ENCODE measurements at places on chromosomes 2 and 18.

- no peak for DNase-seq
Measured at GRCh38 chr2:85395912-85396475, 14.2 kb downstream of the CAPG start.

DNA sequence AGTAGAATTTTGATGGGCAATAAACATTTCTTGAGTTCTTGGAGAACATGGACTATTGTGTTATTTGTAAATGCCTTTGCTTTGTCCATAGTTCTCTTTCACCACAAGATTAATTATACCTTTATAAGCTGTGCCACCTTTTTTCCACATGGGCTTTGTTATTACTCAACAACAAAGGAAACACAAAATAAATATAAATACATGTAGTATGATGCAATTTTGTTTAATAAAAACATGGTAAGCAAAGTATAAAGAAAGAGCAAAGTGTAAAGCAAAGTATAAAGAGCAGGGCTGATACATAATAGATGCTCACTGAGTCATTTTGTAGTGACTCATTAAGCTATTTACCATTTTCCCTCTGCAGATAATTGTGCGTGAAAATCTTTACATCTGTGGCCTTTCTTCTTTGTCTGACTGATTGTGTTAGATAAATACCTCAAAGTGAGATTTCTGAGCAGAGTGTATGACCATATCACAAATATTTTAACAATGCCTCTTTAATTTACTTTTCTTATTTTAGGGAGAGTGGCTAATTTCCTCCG is 80.9 kb downstream of the CERS6 start:
- no peak for DNase-seq

GRCh38 chr2:65292461-65293011 is 64.9 kb downstream of the ACTR2 start:
- DNase-seq = no peak

- no peak for DNase-seq
Measured at GRCh38 chr2:202387608-202388342, 11.6 kb downstream of the BMPR2 start.

DNA sequence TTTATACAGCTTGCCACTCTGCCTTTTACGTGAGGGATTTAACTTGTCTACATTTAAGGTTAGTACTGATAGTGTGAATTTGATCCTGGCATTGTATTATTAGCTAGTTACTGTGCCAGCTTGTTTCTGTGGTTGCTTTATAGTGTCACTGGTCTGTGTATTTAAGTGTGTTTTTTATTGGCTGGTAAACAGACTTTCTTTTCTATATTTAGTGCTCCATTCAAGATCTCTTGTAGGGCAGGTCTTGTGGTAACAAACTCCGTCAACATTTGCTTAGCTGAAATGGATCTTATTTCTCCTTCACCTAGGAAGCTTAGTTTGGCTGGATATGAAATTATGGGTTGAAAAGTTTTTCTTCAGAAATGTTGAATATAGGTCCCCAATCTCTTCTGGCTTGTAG is 1971.0 kb upstream of the LRRTM1 start:
- no peak for DNase-seq

- no peak for DNase-seq
Measured at GRCh38 chr2:218362606-218363005, 5.9 kb downstream of the CATIP start.

DNA sequence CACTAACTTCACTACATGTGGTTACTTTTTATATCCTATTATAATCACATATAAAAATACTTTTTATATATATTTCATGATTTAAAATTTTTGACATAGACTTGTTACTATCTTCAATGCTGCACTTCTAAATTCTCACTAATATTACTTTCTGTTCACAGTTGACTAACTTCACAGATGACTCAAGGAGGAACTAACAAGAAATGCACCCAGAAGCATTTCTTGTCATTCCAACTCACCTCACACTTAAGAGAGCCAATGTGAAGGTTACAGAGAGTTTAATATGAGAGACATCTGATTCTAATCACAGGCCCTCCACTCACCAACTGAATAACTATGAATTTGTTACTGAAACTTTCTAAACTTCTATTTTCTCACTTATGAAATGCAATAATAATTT is 399.8 kb upstream of the SLC8A1 start:
- DNase-seq = no peak

GRCh38 chr2:129483366-129483765 is 496.1 kb upstream of the RAB6C start:
- DNase-seq = no peak

GRCh38 chr2:44130441-44130840 is 38.2 kb upstream of the PPM1B start:
- DNase-seq = no peak

GRCh38 chr2:207184348-207184747 is 18.6 kb upstream of the KLF7 start:
- DNase-seq = no peak

DNA sequence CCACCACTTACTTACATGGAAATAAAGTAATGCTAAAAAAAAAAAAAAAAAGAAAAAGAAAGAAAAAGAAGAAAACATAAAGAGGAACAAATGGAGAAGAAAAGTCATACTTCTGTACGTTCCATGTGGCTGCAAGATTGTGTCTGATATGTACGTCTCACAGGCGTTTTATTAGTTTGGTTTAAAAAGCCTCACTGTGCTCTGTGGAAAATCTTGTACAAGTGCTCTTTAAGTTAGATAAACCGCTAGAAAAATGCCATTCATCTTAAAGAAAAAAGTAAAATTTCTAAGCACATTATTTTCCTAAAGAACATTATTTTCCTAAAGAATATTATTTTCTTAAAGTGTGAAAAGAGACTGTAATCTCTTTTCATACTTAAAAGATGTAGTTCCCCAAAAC is 165.1 kb downstream of the ZNF521 start:
- DNase-seq = no peak

DNA sequence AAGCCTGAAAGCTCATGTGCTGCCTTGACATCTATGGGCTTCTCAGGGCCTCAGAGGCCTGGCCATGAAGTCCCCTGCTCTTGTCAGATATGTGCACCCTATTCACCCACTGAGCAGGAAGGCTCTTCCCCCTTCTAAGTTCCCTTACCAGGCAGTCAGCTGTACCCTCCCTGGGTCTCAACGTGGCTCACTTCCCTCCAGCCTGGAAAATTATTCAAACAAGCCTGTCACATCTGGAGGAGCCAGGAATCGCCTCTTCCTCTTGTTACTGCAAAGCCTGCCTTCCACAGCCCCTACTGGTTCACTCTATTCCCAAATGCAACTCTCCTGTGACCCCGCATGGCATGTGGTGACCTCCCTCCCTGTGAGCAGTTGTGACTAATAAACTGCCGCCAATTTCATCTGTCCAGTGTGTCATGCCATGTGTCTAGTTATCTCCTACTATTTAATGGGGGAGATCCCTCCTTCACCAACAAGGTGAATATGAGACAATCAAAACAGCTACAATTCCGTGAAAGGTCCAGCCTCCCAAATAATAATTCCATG is 8.4 kb upstream of the SERPINB8 start:
- DNase-seq = no peak

- DNase-seq = no peak
Measured at GRCh38 chr18:22703883-22704585, 229.1 kb upstream of the RBBP8 start.

GRCh38 chr18:31439807-31440325 is 7.7 kb upstream of the DSG3 start:
- DNase-seq = no peak

GRCh38 chr2:9897331-9897737 is 54.1 kb downstream of the TAF1B start:
- peak; percentile 21 for DNase-seq

DNA sequence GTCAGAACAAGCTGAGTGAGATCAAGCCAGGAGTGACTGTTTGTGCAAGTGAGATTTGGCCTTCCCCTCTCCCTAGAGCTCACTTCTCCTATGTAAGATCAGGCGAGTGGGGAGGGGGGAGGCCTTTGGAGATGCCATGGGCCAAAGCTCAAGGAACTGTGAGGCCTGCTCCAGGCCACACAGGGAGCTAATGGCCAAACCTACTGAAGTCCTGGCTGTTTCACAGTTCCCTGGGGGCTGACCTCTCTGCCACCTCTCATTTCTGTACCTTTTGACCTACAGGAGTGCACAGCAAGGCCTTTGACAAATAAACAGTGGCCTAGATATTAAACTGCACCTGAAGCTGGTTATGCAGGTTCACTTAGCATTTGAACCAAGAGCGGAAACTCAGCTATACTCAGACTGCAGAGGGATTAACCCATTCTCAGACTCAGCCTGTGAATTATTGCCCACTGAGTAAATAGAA is 235.0 kb upstream of the NT5C1B start:
- no peak for DNase-seq

DNA sequence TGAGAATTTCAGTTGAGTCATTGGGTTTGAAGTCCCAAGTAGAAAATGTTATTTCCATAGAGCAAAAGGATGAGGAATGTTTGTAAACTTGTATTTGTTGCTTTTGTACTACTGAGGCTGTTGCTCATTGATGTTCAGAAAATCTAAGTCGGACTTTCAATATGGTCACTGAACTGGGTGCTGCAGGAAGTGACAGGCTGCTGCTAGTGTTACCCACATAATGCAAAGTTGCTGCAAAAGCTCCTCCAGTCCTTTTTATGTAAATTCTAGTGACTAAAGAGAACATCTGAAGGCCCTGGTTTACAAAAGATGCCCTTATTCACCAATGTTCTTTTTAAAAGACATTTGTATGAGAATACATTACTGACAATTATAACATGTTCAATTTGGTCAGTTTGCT is 131.1 kb upstream of the FAM98A start:
- DNase-seq = no peak

GRCh38 chr2:7286120-7286519 is 368.9 kb downstream of the RNF144A start:
- DNase-seq = no peak

DNA sequence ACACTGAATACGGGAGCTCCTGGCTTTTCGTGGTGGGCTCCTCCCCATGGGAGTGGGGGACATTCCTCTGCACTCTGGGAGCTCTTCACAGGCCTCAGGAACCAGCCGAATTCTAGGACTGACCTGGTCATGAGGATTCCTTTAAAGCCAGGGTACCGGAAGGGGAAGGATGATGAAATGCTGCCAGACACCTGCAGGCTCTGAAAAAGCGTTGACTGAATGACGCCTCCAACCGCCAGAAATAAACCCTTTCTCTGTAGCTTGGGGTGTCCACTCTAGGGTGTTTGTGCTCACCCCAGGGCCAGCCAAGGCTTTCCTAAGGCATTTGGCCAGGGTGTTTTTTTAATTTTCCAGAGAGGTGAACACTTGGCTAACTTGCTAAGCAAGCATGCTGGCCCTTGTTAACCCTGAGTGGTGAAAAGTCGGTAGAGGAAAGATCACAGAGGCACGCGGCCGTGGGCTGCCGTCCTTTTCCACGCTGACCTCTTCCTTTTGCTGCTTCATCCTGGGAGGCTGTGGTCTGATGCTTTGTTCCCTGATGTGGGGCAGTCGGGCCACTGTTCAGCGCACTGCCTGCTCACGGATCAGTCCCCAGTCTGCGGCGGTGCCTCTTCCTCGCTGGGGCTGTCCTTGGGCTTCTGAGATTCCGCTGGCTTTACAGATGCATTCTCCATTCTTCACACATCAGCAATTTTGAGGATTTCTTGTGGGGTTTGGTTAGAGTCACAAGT is 32.0 kb downstream of the IMPA2 start:
- DNase-seq = no peak

DNA sequence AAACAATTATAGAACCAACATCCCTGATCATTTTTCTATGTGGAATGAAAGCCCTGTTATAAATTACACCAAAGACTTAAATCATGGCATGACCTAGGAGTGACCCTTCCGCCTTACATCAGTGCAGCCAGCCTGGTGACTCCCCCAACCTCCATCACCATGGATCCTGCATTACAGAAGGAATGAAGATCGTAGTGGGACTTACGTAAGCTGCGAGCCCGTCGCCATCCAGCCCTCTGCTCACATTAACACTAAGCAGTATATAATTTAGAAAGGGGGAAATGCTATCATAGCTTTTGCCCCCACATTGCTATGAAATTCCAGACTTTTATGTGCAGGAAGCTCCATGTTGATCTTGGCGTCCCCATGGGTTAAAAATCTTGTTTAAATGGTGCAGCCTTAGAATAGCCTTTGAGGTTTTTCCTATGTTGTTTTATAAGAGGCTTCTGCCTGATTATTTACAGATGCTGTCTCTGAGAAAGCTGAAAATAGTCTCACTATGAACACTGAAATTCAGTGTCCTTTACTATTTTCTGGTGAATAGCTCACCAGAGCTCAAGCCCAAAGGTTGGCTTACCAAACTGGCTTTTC is 76.3 kb downstream of the COLEC12 start:
- DNase-seq = no peak

- no peak for DNase-seq
Measured at GRCh38 chr2:138516030-138516704, 14.6 kb downstream of the SPOPL start.

DNA sequence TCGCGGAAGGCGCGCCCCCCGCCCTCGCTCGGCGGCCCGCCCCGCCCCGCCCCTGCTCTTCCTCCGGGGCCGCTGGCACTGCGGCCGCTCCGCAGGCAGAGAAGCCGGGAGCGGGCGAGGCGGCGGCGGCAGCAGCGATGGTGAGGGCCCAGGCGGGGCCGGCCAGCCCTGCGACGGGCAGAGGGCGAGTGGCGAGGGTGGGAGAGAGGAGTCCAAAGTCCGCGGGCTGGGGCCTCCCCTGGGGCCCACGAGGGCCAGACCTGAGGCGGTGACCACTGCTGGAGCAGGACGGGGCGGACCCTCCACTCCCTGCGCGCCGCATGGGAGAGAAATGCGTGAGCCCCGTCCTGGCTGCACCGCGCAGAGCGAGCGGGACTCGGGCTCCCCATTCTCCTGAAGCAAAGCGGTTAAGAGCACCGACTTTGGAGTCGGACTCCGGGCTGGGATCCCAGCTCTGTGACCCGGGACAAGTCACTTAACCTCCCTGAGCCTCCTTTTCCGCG is at the start of gene VAMP5:
Gene VAMP5 (plus strand): TSS at position 78 of the 503 bp plus-strand sequence. CDS start 60 bp downstream, at position 138.
- DNase-seq = no peak

DNA sequence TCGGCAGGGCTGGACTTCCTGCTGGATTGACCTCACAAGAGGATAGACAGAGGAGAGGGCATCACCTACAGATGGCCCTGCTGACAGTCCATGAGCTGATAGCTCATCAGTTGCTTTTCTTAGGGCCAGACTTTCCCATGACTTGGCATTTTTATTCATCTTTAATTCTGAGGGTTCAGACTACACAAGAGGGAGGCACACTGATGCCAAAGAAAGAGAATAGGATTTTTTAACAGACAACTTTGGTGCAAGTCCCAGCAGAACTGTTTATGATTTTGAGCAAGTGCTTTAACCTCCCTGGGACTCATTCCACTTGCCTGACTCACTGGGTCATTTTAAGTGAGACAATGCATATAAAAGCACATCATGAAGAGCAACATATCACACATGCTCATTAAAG is 299.2 kb downstream of the INSIG2 start:
- no peak for DNase-seq

GRCh38 chr2:102301867-102302362 is 9.4 kb upstream of the IL1RL1 start:
- peak; percentile 13 for DNase-seq

DNA sequence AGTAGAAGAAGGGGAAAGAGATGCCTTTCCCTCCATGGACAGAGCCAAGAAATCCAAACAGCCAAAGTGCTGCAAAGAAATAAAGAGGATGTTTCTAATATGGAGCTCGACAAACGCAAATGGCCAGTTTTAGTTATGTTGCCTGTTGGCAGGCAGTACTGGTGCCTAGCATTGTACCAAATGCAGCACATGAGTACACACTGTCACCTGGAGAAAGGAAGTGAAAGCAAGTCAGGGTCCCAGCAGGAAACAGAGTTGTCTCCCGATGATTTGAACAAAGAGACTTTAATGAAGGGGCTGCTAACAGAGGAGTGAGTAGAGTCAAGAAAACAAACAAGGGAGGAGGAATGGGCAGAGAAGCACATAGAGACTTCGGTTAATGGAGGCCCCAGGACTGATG is 623.0 kb downstream of the BCL11A start:
- no peak for DNase-seq

Measured in stimulated activated CD4-positive, alpha-beta T cell treated with anti-CD3 and anti-CD28 coated beads, TNF-alpha, amount 100 ng/mL, for 24 hours (primary cell).